ENCODE measurements at places on chromosomes 5 and 9. TPM values are rescaled to one million over a fixed set of nuclear protein-coding genes. Genes with fewer than 3 reads are reported as not detected.

Gene INSL6
- polyA plus RNA-seq, result not detected

Gene SLC6A7
- not detected for polyA plus RNA-seq

Gene TMEM174
- polyA plus RNA-seq, result not detected

Gene PCDHA13
- polyA plus RNA-seq, result not detected

Gene C9orf50
- polyA plus RNA-seq, result not detected

Gene PTGS1
- polyA plus RNA-seq, result 27.8 TPM

Gene PCDHB5
- polyA plus RNA-seq, result not detected

Gene TBC1D2
- polyA plus RNA-seq, result not detected

Gene GMCL2
- polyA plus RNA-seq, result not detected

Gene GRM6
- polyA plus RNA-seq, result not detected

Gene SHROOM1
- not detected for polyA plus RNA-seq

Gene DMRTA1
- polyA plus RNA-seq, result not detected

Gene TGFBI
- 0.65 TPM for polyA plus RNA-seq

Gene DOK3
- 32.0 TPM for polyA plus RNA-seq

Gene EQTN
- polyA plus RNA-seq, result not detected

Gene SHC3
- polyA plus RNA-seq, result not detected

Gene SNX30
- polyA plus RNA-seq, result 4.4 TPM

Gene MEIKIN
- not detected for polyA plus RNA-seq

Gene AFAP1L1
- 0.27 TPM for polyA plus RNA-seq

Gene FOXD1
- polyA plus RNA-seq, result not detected

Gene RASEF
- not detected for polyA plus RNA-seq

Gene ARL14EPL
- polyA plus RNA-seq, result not detected

Gene MBLAC2
- polyA plus RNA-seq, result 3.1 TPM

Gene HSPB3
- polyA plus RNA-seq, result not detected

Gene SPATA31C1
- polyA plus RNA-seq, result not detected

Gene SPEF2
- 1.8 TPM for polyA plus RNA-seq

Gene CAMK2A
- not detected for polyA plus RNA-seq

Gene GFI1B
- polyA plus RNA-seq, result 1.4 TPM

Gene SPINK13
- not detected for polyA plus RNA-seq

Gene APBA1
- polyA plus RNA-seq, result not detected

Gene ARHGEF39
- 2.6 TPM for polyA plus RNA-seq

Gene OLFM1
- not detected for polyA plus RNA-seq

Gene SLC38A9
- polyA plus RNA-seq, result 13.2 TPM

Data from naive B cell (primary cell).